ENCODE measurements at places on chromosomes 1 and 21.

DNA sequence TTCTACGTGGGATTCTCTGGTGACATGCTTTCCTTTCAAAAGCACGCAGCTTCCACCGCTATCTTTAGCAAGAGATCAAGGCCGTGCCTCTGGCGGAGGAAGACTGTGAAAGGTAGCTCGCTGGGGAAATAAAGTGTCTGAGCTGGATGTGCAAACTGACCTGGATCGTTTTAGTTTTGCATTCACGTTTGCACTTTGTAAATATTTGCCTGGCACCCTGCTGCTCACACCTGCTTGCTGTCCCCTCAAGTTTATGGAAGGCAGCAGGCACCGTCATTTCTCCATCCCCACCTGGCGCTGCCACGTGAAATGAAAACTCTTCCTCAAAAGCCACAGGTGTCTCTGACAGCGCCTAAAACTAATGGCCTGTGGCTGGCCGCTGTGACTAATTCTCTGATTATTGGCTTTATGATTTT lies 44.0 kb upstream of the TARDBP start:
- DNase-seq: no peak

DNA sequence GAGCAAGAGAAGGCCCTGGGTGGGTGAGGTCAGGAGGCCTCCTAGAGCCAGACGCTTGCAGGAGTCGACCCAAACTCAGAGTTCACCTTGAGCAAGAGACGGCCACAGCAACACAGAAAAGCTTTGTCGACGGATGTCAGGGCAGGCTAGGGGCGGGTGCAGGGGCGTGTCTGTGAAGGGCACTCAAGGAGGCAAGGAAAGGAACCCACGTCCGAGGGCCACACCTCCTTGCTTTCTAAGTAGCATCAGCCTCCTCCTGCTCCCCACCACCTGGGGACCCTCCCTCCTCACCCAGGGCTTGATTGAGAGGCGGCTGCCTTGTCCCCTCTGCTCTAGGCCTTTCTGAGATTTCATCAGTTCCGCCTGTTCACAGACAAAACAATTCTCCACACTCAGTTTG lies 92.1 kb downstream of the OMA1 start:
- no peak for DNase-seq

DNA sequence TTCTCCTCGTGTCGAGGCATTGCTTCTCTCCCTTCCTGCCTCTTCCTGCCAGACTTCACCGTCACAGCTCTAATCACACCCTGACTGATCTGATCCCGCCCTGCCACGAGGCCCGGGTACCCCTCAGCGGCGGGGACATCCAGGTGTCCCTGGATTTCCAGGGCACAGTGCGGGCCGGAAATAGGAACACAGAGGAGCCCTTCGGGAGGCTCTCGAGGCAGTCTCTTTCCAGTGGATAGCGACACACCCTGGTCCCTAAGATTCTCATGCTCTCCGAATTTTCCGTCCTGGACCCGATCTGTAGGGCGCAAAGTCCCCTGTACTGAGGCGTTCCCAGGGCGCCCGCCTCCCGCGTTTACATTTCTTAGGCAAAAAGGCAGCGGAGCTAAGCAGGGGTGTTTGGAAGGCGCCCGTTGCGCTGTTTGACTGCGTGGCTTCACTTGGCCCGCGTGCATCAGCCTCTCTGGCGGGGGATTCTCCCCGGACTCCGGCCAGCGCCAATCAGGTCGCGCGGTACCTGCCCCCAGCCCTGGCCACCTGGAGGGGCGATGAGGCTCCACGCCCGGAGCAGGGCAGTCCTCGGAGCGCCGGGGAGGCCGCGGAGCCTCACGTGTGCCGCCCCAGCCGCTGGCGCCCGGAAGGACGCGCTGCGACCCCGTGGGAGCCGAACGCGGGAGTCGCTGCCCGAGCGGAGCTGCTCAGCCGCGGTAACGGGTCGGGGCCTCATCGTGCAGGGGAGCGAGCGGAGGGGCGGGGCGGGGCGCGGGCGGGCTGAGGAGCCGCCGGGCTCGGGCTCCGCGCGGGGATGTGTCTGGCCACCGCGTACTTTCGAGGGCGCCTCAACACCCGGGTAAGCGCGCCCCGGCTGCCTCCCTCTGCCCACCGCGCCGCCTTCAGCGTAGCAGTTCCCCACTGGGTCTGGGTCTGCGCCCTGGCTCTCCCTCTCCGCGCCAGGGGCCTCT lies at the start of gene FAM163A:
Gene FAM163A (plus strand): TSS at position 575 of the 962 bp plus-strand sequence. CDS start 69,807 bp downstream, outside the sequence.
- no peak for DNase-seq

DNA sequence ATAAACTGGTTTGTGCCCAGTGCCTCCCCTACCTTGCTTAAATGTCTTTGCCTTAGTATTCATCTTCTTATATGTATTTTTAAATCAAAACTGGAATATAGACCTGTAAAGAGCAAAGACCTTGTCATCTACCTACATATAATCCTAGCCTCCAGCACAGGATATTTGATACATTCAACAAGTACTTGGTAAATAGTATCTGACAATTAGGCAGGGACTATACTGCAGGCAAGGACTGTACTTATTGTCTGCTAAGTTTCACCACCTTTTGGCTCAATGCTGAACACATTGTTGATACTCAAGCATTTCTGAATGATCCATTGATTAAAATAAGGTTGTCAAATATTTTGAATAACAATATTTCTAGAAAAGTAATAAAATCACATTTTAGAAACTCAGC lies 96.4 kb downstream of the PKN2 start:
- DNase-seq: no peak

- no peak for DNase-seq
Measured at GRCh38 chr1:242447689-242448088, 76.8 kb downstream of the PLD5 start.

DNA sequence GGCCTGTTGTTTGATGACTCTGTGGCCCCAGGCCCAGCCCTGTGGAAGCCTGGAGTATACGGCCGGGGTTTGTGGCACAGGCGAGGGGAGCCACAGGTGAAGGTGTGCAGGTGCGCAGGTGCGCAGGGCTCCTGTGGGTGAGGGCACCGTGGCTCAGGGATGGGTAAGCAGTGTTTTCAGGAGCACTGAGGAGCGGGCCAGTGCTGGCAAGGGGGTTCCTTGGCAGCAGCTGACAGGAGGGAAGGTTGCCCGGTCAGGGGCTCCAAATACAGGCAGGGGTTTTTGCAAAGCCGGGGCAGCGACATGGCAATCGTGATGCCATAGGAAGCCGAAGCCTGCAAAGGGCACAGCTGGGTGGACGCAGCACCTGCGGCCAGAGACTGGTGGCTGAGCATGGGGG lies 20.7 kb downstream of the AGPAT3 start:
- DNase-seq: no peak

DNA sequence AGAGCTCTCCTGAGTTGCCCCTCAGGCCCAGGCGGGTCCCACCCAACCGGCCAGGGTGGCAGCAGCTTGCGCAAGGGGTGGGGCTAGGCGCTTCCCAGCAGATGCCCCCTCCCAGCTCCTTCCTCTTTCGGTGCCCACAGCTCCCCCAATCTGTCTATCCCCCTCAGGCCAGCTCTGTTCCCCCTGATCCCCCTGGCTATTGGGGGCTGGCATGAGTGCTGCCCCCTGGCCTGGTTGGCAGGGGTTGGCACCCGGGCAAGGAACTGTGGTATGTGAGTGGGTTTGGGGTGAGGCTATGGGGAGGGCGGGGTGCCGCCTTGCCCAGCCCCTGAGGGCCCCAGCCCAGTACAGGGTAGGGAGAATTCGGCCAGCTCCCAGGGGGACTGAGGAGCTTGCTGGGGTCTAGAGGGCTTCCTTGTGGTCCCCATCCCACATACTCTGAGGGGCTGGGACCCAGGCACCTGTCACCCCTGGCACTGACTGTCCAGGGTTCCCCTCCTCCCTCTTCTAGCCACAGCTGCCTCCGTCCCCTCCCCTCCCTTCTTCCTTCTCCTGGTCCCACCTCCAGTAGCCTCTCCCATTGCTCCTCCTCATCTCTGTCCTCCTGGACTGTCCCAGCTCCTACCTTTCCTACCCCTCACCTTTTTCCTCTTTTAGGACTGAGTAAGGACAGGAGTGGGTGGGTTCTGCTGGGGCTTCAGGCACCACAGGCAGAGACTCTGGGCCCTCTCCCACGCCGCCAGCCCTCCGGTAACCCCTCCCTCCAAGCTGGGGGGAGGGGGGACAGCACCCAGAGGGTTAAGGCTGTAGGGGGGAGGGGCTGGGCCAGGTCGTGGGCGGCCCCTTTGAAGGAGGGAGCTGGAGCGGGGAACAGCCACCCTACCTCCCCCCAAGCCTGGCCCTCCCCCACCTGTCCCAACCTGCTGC lies 5.7 kb downstream of the ZBTB7B start:
- DNase-seq: no peak

DNA sequence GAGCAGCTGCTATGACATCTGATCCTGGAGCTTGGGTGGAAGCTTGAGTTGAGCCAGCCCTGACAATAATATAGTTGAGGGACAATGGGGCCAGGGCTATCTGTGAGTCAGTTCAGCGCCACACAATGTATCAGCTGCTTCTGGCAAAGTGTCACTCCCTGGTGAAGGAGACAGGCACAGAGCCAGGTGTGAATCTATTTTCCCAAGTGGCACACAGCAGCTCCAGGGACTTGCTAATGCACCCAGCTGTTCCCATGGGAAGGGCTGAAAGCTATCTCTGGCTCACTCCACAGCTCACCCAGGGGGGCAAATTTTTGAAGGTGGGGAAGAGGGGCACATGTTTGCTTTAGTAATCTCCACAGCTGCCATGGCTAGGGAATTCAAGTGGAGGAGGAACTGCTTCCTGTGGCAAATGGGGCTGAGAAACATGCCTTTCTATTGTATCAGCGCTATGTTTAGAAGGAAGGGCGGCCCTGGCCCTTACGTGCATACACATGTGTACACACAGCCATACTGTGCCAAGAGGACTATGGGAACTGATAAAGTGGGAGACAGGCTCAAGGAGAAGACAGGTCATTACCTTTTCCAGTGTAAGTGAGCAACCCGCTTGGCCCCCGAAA lies 2.2 kb downstream of the CYB5R1 start:
- DNase-seq: no peak

DNA sequence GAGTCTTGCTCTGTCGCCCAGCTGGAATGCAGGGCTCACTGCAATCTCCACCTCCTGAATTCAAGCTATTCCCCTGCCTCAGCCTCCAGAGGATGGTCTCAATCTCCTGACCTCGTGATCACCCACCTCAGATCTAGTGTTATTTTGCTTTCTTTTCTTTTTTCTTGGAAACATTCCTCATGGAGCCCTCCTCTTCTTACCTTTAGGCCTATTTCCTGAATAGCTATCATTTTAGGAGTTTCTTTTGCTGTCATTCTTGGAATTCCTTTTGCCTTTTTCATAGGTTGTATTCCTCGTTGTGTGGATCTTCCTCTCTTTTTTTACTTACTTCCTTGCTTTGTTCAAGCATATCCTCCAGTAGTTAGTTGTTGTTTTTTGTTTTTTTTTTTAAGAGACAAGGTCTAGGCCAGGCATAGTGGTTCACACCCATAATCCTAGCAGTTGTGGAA lies 173.8 kb downstream of the RASAL2 start:
- DNase-seq: no peak

DNA sequence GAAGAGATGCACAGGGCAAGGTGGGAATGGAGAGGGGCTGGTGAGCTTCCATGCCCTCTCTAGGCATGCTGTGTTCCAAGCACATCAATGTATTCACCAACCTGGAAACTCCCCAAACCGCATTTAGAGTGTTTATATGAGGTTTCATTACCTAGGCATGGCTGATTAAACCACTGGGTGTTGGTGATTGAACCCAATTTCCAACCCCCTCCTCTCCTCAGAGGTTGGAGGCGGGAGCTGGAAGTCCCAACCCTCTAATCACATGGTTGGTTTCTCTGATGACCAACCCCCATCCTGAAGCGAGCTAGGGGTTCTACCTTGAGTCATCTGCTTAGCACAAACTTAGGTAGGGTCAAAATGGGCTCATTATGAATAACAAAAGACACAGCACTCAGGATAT lies 3.0 kb upstream of the PPIE start:
- no peak for DNase-seq

DNA sequence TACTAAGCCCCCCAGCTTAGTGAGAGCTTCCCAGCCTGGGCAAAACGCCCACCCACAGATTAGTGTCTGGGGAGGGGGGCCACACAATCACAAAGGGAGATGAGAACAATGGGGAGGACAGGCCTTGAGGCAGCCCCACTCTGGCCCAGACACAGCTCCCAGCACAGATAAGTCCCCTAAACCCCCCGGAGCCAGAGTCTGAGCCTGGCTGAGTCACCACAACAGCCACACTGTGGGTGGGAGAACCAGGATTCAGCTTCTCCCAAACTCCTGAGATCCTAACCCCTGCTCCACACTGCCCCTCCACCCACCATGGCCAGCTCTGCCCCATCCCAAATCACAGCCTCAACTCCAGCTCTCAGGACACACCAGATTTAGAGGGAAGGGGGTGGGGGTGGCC lies 4.2 kb downstream of the NECTIN4 start:
- no peak for DNase-seq

DNA sequence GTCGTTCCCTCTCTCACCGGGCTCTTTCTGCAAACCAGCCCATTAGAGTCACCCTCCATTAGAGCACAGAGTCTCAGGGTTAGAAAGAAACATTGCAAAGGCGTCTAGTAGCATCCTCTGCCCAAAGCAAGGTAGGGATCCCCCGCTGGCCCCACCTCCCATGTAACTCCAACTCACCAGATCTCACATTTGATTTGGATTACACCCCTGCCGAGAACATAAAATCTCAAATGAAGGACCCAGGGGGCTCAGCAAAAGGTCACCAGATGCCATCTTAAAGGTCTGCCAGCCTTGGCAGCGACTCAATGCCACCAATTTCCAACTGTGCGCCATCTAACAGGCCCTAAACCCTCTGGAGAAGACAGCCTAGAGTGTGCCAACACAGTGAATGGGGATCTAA lies 14.1 kb downstream of the C1orf87 start:
- no peak for DNase-seq

Data from omental fat pad (tissue), 4 donors.